ENCODE measurements at places on chromosomes 13 and 19.

- DNase-seq: no peak
Measured at GRCh38 chr13:43089912-43090498, 66.6 kb downstream of the DNAJC15 start.

- DNase-seq: no peak
Measured at GRCh38 chr19:51219971-51220370, 4.9 kb upstream of the CD33 start.

GRCh38 chr19:18468517-18468916, 30.6 kb upstream of the ISYNA1 start:
- DNase-seq: no peak

- DNase-seq: no peak
Measured at GRCh38 chr13:41467425-41467945, 10.1 kb downstream of the RGCC start.

- DNase-seq: no peak
Measured at GRCh38 chr13:76871432-76871831, 14.8 kb downstream of the KCTD12 start.

DNA sequence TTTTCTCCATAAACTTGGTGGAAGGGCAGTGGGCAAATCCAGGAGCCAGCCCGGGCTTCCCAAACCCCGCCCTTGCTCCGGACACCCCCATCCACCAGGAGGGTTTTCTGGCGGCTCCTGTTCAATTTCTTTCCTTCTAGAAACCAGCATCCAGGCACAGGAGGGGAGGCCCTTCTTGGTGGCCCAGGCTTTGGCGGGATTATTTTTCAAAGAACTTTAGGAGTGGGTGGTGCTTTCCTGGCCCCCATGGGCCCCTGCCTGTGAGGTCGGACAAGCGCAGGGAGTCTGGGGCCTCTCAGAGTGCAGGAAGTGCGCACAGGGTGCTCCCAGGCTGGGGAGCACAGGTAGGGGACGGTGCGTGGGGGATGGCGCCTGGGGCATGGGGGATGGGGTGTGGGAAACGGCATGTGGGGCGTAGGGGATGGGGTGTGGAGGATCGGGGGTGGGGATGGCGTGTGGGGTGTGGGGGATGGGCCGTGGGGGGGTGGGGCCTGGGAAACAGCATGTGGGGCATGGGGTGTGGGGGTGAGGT, 396 bp downstream of the F7 start:
- DNase-seq: no peak

- no peak for DNase-seq
Measured at GRCh38 chr13:73522937-73523336, 464.1 kb downstream of the KLF5 start.

DNA sequence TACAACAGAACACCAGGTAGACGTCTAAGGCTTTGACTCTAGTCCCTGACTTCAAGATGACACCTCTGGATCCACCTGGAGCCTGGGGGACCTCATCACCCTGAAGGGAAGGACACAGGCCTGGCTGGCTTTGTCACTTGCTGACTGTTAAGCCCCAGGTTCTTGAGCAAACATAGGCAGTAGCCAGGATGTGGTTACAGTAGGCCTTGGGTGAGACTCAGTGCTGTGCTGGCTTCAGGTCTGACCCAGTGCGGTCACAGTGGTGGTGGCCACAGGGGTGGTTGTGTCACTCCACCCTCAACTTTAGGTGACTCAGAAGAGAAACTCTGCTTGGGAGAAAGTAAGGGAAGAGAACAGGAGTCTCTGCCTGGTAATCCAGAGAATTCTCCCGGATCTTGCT, 497.8 kb downstream of the UQCRFS1 start:
- DNase-seq: no peak

All from right lung (tissue), 10 donors.